ENCODE measurements at places on chromosomes 11 and 22.
A peak's percentile ranks its signal among the peaks of the same experiment; 100 is the strongest.

GRCh38 chr22:32327066-32327465, 30.6 kb upstream of the RFPL3 start:
- no peak for DNase-seq

DNA sequence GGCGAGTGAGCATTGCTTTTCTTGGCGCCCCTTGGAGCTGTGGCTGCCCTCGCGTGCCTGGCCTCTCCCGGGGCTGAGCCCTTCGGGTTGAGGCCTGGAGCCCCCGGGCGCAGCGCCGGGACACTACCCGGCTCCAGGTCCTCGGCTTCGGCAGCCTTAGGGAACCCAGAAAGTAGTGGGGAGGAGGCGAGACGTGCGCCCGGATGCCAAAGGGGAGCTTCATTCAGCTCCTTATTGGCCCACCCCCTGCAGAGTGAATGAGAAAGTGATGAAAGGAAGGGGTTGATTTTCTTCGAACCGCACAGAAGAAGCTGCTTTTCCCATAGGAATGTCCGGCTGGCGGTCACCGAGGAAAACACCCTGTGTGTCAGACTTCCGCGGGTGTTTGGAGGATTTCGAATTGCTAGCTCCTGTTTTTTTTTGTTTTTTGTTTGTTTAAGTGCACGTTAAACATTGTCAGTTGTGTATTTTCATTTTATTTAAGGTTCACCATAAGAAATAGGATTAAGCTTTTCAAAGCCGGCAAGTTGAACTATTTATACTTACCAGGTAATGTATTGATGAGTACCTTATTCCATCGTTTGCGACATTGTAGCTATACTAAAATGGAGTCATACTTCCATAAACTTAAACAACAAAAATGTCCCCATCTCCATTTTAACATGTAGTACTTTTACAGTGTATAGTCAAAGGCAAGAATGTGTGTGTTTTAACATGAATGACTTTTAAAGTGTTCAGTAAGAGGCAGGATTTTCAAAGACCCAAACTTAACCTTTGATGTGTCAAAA, 841 bp upstream of the EIF4G2 start:
- DNase-seq, result no peak

DNA sequence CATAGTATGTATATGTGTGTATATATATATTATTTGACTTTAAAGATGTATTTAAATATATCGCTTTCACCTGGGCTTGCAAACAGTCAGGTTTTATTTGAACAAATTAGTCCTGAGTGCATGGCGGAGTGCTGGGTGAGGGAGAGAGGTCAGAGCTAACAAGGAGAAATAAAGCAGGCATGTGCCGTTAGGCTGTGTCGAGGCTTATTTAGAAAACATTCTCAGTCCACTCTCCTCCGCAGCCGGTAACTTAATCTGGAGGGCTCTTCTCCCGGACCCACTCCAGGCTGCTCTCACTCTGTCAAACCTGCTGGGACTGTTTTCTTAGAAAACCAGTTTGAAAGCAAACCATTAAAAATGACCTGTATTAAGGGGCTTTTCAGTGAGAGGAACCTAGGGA, 455.9 kb downstream of the MN1 start:
- DNase-seq, result no peak

GRCh38 chr11:111400595-111400994, 21.5 kb upstream of the POU2AF1 start:
- DNase-seq, result no peak

- DNase-seq, result peak; percentile 18
Measured at GRCh38 chr22:27331526-27332281, 469.9 kb downstream of the MN1 start.

GRCh38 chr11:10640308-10640707, 53.2 kb downstream of the IRAG1 start:
- DNase-seq, result peak; percentile 61

- no peak for DNase-seq
Measured at GRCh38 chr11:129710423-129710822, 105.2 kb upstream of the TMEM45B start.

DNA sequence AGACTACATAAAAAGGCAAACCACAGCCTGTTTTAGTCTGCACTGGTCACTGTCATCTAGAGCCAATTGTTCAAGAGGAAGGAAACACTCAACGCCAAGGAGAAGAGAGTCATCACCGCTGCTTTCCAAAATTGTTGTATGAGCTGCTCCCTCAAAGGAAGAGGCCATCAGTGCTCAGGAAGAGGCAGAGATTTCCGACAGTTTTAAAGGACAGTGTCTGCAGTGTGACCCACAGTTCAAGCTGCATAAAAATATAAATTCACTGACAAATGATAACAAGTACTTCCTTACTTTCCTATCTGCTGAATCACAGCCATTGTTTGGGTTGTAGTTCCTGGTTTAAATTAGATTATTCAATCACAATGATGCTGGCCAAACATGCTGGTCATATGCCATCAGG, 16.4 kb downstream of the PRCP start:
- peak; percentile 40 for DNase-seq

GRCh38 chr11:70315716-70316115, 45.2 kb downstream of the PPFIA1 start:
- peak; percentile 71 for DNase-seq

GRCh38 chr22:34709641-34710040, 356.3 kb upstream of the ISX start:
- no peak for DNase-seq

DNA sequence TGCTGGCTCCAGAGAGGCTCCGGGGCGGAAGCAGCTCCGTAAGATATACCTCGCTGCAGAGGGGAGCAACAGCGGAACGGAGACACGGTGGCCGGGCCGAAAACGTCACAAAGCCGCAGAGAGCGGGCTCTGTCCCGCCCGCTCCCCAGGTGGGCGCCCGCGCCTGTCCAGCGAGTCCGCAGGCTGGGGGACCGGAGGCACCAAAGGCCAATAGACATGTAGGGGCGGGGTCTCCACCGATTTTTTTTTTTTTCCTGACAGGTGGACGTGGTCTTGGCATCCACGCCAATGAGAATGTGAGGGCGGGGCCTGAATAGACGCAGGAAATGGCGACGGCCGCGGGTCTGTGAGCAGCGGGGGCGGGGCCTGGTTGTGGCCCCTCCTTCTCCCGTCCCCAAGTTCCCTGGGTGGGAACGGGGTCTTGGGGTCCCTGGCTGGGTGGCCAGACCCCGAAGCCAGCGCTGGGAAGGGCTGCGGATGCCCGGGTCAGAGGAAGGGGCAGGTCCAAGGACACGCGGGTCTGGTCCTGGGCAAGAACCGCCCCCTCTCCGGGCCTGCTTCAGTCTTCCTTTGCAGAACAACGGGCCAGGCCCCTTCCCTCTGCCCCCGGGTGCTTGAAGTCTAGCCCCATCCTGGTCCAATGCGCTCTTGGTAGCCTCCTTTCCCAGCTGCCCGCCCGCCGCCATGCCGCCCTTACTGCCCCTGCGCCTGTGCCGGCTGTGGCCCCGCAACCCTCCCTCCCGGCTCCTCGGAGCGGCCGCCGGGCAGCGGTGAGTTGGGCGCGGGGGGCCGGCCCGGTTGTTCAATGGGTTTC, at the start of gene DNAJC4:
DNAJC4 (plus strand) TSS at position 378 of the 814 bp plus-strand sequence; CDS start at position 685, 307 bp downstream.
- DNase-seq, result peak; percentile 73

- DNase-seq, result no peak
Measured at GRCh38 chr22:38318792-38319773, 1.9 kb upstream of the CSNK1E start.

GRCh38 chr11:102799681-102800340, 1.9 kb upstream of the MMP1 start:
- DNase-seq, result no peak

DNA sequence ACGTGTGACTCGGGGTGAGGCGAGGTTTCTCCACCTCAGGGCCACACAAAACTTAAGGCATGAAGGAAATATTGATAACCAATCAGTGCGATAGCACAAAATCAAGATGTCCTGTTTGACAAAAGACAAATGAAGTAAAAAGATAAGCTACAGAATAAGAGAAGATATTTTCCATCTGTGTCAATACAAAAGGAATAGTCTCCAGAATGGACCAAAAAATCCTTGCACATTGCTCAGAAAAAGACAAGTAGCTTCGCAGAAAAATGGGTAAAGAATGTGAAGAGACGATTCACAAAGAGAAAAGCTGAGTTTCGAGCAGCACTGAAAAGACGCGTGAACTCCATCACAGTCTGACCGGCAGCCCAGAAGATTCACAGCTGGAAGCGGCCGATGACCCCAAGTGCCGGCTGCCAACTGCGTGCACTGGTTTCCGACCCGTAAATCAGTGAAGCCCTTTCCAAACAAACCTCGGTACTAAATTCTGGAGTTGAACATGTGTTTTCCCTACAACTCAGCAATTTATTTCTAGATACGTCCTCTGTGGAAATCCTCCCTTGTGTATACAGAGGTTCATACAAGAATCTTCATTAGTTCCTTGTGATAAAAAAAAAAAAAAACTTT, 308.4 kb downstream of the BRD1 start:
- DNase-seq, result no peak

DNA sequence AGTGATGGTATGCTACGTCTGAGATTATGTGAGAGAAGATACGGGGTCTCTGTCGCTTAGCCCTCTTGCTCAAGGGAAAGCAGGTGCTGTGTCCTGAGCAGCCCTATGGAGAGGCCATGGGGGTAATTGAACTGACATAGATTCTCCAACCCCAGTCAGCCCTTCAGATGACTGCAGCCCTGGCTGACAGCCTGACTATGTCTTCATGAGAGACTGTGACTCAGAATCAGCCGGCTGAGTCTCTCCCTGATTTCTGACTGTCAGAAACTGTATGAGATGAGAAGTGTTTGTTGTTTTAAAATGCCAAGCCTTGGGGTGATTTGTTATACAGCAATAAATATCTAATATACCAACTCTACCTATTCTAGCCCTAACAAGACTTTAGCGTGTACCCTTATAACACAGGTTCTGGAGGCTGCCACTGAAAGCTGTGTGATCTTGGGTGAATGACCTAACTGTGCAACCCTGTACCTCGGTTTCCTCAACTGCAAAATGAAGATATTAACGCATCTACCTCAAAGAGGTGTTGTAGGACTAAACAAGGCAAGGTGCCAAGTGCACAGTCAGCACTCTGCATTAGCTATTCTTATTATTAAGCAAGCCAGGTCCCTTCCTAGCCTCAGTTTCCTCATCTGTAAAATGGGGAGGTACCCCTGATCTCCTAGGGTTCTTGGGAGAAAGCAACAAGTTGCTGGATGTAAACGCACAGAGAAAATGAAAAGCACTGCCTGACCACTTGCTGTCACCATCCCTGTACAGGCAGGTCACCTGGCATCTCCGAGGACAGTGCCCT, 24.9 kb downstream of the SLC43A1 start:
- peak; percentile 81 for DNase-seq

DNA sequence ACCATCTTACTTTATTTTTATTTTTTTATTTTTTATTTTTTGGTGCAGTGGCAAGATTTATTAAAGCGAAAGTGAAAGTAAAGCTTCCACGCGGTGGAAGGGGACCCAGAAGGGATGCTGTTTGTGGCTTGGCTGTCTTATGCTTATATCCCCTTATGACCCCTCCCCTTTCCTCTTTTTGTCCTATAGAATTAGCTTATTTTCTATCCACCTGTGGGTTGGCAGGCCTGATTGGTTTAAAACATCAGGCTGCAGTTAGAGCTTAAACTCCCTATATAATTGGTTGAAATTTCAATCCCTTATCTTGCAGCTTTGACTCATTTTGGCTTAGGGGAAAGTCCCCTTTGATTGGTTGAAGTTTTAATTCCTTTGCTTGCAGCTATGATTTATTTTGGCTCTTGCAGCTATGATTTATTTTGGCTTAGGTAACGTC, 50.5 kb downstream of the NNMT start:
- DNase-seq, result peak; percentile 35

GRCh38 chr22:43273902-43274484, 69.2 kb downstream of the SCUBE1 start:
- peak; percentile 54 for DNase-seq

DNA sequence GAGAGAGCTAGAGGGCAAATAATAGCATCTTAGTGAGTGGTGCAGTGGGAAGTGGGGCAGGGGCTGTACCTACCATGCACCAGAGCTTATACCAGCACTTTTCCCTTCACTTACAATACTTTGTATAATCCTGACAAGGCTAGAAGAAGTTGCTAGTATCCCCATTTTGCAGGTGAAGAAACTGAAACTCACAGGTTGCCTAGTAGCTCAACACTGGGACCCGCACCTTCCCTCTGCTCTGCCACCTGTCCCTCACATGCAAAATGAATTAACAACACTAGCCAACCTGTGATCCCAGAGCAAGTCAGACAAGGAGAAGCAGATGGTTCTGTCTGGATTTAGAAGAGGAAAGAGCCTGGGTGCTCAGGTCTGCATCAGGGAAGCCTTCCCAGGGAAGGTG, 510.4 kb downstream of the BUD13 start:
- DNase-seq, result no peak

GRCh38 chr22:25002241-25002985, 49.9 kb downstream of the KIAA1671 start:
- no peak for DNase-seq

DNA sequence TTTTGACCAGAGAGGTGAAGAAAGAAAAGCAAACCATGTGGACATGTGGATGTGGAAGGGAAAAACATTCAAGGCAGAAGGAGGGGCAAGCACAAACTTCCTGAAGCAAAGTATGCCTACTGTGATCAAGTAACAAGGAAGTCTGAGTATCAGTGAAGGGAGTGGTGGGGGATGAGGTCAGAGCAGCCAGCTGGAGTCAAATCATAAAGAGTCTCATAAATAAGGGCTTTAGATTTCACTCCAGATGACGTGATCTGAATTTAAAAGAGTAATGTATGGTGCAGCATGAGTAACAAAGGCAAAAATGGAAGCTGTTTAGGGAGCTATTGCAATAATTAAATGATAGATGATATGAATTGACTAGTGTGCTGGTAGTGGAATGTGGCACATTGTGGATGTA, 665.4 kb upstream of the CCDC90B start:
- no peak for DNase-seq

DNA sequence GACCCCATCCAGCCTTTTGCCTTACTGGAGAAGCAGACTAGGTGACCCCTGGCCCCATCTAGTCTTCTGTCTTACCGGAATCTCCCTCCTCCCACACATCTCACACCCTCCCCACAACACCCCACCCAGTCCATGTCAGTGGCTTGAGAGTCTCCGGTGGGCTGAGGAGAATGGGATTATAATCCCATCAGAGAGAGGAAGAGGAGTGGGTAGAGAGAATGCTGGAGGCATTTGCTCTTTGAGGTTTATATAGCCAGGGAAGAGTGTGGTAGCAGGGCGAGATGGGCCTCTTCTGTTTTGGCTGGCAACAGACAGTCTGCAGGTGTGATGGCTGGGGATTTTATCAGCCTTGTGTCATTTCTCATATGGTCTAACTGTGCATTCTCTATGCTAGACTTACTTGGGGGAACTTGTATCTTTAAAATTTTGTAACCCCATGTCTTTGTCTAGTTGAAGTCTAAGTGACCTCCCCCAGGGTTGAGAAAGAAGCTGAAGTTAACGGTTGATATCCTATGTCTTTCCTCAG, 50.3 kb downstream of the GRAMD1B start:
- peak; percentile 42 for DNase-seq

- DNase-seq, result no peak
Measured at GRCh38 chr11:5303626-5304025, 1.9 kb upstream of the OR51B4 start.

- DNase-seq, result no peak
Measured at GRCh38 chr11:12101318-12101717, 9.1 kb upstream of the MICAL2 start.

GRCh38 chr11:69317401-69318092, 23.6 kb downstream of the MYEOV start:
- DNase-seq, result no peak

- DNase-seq, result no peak
Measured at GRCh38 chr22:20466659-20467379, 28.8 kb downstream of the KLHL22 start.

Measured in inflammatory macrophage (primary cell).